ENCODE measurements at places on chromosomes 13 and 19.

DNA sequence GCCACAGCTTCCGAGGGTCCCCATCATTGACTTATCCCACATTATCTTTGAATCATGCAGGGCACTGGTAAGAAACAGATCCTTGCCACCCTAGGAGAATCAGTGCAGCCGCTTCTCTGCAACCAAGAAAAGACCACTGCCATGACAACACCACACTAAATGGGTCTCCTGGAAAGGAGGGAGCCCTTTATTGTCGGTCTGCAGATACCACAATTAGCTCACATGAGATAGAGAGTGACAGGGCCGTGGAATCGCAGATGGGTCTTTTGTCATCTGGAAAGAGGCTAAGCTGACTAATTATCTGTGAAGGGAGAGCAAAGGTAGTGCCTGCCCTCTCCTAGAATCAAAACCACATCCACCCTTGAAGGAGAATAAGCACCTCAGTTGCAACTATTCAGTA lies 178.3 kb upstream of the MYO16 start:
- no peak for DNase-seq

DNA sequence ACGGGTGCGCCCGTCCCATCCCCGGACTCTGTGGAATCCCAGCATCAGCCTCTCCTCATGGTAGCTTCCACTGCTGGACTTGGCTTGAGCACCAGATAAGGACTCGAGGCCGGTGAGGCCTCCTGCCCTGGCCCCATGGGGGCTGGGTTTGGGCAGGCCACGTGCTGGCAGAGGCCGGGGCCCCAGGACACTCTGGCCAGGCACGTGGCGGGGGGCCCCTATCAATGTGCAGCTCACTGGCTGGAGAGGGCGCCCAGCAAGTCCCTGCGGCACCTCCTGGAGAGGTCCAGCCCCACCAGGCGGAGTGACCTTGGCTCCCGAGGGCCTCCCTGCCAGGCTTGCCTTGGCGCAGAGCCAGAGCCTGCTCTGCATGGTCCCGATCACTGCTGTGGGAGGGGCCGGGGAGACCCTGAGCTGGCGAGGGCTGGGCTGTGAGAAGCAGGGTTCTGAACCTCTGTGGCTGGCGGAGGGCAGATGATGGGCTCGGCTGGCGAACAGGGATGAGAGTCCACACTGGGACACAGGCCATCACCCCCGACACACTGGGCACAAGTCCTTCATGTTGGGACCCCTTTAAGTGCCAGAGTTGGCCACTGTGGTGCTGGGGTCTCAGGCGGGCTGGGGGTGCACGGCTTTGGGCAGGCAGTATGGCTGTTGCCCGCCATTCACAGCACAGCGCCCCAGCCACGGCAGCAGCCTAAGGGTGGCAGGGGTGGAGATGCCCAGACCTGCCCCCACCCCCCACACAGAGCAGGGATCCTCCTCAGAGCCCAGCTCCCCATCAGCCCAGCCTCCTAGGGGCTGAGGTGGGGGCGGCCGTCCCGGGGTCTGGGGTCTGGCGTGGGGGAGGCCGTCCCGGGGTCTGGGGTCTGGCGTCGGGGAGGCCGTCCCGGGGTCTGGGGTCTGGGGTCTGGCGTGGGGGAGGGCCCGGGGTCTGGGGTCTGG lies 19.1 kb downstream of the CEBPG start:
- peak; percentile 41 for DNase-seq

- no peak for DNase-seq
Observed at GRCh38 chr13:58946274-58946673, 1217.5 kb downstream of the DIAPH3 start.

GRCh38 chr13:32883474-32883873 lies 132.7 kb upstream of the KL start:
- peak; percentile 41 for DNase-seq

GRCh38 chr19:16369664-16370576 lies 45.3 kb downstream of the KLF2 start:
- peak; percentile 34 for DNase-seq

- no peak for DNase-seq
Observed at GRCh38 chr13:29434217-29434945, 161.1 kb downstream of the SLC7A1 start.

DNA sequence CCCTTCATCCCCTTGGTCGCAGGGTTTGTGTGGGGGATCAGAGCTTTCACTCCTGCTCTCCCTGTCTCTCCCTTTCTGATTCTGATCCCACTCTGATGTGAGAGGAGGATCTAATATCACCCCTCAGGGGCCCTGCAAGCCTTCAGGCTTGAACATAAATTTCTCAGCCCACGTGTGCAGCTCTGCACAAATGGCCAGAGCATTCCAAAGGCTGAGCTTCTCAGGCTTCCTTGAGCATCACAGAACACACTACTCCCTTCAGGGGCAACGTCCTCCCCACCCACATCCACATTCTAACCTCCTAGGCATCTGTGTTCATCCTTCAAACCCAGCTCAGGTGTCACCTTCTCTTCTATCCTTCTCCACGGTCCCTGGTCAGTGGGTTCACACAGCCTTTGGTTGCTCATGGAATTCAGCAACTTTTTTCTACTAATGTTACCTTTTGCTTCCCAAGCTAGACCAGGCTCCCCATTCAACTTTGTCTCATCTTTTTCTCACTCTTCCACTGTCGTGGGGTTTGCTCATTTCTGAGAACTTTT lies 24.4 kb upstream of the DOCK9 start:
- DNase-seq: no peak

DNA sequence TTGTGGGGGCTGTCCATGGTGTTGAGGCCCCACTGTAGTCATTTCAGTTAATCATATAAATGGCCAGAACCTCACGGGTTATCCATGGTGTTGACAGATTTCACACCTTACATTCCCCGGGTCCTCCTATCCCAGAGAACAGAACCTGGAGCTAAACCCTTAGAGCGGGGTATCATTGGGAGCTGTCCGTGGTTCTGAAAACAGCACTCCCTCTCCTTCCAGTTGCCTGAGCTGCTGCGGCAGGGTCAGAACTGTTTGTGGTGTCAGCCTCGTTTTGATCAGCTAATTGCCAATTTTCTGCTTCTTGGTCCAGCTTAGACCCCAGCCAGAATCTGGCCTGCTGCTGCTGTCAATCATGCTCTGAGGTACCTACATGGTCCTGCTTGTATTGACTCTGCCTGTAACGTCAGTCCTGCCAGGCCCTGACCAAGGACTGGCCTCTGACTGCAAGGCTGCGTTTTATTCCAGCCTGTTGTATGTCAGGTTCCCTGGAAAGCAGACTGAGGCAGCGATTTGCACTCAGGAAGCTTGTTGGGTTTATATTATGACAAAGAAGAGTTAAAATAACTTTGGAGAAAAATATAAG lies 55.8 kb upstream of the KCTD15 start:
- DNase-seq: no peak

GRCh38 chr13:22357132-22357531 lies 686.3 kb downstream of the FGF9 start:
- DNase-seq: no peak

DNA sequence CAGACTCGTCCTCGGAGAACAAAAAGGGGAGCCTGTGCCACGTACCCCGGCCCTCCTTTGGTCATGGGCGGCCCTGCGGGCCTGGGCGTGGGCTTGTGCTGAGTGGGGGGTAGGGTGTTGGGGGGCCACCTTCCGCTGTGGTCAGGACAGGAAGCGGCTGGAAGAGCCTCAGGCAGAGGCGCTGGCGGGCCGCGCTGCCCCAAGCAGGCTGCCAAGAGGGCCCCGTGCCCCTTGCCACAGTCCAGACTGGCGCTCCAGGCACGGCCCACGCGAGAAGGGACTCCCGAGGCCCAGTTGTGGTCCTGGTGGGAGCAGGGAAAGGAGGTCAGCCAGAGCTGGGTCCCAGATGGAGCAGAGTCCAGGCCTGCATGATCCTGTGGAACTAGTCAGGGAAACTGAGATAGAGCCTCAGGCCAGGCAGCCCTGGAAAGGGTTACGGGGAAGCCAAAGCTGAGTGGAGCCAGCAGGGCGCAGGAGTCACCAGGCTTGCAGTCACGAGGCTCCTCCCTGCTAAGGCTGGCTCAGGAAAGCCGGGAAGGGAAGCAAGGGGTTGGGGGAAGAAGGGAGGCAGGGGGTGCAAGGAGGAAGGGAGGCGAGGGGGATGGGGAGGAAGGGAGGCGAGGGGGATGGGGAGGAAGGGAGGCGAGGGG lies 135.0 kb downstream of the CRYL1 start:
- DNase-seq: no peak

DNA sequence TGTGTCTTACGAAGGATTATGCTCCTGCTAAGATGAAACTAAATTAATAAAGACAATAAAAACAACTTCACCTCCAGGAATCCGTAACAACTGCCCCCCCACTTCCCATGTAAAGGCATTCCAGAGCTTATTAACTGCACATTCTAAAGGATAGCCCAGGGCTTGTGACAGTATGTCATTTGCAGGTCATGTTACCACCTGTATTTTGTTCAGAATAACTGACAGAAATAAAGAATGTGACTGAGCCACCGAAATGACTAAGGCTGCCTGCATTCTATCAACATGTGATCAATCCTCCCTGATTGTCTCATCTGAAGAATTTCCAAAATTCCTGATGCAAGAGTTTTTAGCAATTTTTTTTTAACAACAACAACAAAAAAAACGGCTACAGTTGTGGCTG lies 117.2 kb downstream of the MIPEP start:
- no peak for DNase-seq

DNA sequence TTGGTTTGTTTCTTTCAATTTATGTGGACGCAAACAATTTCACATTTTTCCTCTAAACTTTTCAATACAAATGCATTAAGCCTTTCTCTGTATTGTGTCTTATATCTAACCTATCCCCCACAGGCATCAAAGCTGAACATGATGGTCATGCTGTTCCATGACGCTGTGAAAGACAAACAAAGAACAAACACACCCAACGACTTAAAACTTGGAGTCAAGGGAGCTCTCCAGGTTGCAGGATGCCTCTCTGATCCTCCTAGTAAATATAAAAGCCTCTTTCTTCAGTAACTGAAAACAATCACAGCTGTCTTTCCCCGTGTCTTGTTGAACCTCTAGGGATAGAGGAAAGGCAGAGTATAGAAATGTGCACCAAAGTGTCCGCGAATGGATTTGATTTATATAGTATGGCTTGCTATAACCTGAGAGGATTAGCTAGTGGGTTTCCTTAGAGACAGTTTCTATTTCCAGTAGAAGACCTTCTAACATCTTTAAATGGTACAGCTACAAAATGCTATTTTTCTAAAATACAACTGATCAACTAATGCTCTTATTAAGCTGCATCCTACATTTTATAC lies 43.1 kb downstream of the PCDH9 start:
- no peak for DNase-seq

DNA sequence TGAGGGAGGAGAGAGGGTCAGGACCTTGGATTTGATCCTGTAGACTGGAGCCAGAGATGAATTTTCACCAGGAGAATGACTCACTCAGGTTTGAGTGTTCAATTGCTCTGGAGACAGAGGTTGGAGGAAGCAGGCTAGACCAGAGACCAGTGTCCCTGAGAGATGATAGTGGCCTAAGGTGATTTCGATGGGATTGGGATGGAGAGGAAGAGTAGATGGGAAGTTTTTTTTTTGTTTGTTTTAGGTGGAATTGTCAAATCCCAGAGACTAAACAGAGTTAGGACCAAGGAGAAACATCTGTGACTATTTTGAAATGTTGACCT lies 2.3 kb downstream of the CEBPG start:
- DNase-seq: no peak

GRCh38 chr13:99886706-99887105 lies 84.9 kb downstream of the ZIC5 start:
- no peak for DNase-seq

- no peak for DNase-seq
Observed at GRCh38 chr13:94073007-94073744, 406.3 kb downstream of the DCT start.

GRCh38 chr13:93406136-93406535 lies 179.5 kb downstream of the GPC6 start:
- DNase-seq: no peak

GRCh38 chr13:111508902-111509509 lies 188.6 kb downstream of the TEX29 start:
- DNase-seq: no peak

GRCh38 chr19:44499559-44499958 lies 763 bp downstream of the ZNF180 start:
- DNase-seq: peak; percentile 13

DNA sequence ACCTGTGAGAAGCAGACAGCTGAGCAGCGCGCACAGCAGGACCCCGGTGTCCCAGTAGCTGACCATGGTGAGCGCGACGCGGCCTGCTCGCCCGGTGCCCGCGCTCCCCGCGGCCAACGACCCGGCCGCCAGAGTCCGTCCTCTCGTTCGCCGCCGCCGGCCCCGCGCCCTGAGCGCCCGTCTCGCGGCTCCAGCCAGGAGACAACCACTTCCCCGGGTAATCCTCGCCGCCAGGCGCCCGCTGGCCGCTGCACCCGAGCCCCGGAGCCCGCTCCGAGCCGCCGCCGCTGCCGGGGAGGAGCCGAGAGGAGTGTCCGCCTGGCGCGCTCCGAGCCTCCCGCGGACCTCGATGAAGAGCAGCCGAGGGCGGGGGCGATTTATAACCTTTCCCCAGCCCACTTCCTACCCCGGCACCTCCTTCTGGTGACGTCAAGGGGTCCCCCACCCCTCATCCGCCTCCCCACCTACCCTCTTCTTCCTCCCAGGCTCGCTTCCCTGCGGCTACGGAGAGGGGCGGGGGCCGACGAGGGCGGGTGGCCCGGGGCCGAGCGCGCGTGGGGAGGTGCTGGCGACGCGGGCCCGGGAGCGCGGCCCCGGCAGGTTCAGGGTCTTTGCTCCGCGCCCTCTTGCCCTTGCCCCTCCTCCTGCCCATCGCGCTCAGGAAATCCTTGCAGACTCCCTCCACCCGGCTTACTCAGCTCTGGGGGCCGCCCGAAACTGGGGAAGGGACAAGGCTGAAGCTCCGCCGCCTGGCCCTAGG lies at the start of gene FLT1:
Gene FLT1 (minus strand): TSS at position 351 of the 760 bp plus-strand sequence. CDS start 285 bp downstream, at position 66.
- DNase-seq: no peak

GRCh38 chr19:4647676-4648644 lies 8.6 kb downstream of the TNFAIP8L1 start:
- DNase-seq: peak; percentile 42

DNA sequence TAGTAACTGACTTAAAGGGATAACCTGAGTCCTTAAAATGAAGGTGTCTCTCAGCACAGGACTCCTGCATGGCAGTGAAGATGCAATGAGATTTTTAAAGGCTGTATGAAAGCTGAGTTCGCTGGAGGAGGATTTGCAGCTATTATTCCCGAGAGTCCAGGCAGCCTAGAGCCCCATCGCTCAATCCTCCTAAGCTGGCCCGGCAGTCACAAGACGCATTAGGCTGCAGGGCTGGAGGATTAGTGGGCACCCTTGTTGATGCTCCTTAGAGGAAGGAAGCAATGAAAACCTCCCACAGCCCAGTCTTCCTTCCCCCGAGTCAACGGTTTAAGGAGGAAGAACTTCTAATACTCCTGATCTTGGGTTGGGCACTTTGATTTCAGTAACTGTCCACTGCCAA lies 239.5 kb downstream of the EFNB2 start:
- no peak for DNase-seq
